ENCODE measurements at places on chromosomes 5 and 9.

GRCh38 chr5:18720002-18720401 lies 1085.7 kb downstream of the TAF11L14 start:
- no peak for DNase-seq
- no peak overlapping the region for H3K27ac ChIP-seq
- no peaks in the 10 kb centered on the region for H3K36me3 ChIP-seq

GRCh38 chr5:109705596-109705995 lies 15.9 kb downstream of the MAN2A1 start:
- H3K4me1 ChIP-seq = peaks cover 13% of the 10 kb centered on the region
- H3K27me3 ChIP-seq = no peaks in the 10 kb centered on the region
- DNase-seq = no peak
- H3K27ac ChIP-seq = no peak overlapping the region
- H3K4me3 ChIP-seq = no peak overlapping the region

GRCh38 chr5:94245608-94246007 lies 372.8 kb downstream of the KIAA0825 start:
- peaks cover 8% of the 10 kb centered on the region for H3K4me1 ChIP-seq
- no peak overlapping the region for H3K27ac ChIP-seq
- no peak overlapping the region for H3K4me3 ChIP-seq

GRCh38 chr9:76200315-76200714 lies 193.9 kb downstream of the RFK start:
- H3K27ac ChIP-seq = no peak overlapping the region
- H3K4me3 ChIP-seq = no peak overlapping the region
- no peak for DNase-seq

- no peak overlapping the region for H3K4me3 ChIP-seq
- peaks cover 58% of the 10 kb centered on the region for H3K36me3 ChIP-seq
- no peak overlapping the region for H3K27ac ChIP-seq
Observed at GRCh38 chr9:137757139-137757538, 120.4 kb upstream of the CACNA1B start.

Measured in heart left ventricle (tissue), 16 donors.